ENCODE measurements at places on chromosomes 11 and 22. TPM values are rescaled to one million over a fixed set of nuclear protein-coding genes. Genes with fewer than 3 reads are reported as not detected.
A peak's percentile ranks its signal among the peaks of the same experiment; 100 is the strongest.

DNA sequence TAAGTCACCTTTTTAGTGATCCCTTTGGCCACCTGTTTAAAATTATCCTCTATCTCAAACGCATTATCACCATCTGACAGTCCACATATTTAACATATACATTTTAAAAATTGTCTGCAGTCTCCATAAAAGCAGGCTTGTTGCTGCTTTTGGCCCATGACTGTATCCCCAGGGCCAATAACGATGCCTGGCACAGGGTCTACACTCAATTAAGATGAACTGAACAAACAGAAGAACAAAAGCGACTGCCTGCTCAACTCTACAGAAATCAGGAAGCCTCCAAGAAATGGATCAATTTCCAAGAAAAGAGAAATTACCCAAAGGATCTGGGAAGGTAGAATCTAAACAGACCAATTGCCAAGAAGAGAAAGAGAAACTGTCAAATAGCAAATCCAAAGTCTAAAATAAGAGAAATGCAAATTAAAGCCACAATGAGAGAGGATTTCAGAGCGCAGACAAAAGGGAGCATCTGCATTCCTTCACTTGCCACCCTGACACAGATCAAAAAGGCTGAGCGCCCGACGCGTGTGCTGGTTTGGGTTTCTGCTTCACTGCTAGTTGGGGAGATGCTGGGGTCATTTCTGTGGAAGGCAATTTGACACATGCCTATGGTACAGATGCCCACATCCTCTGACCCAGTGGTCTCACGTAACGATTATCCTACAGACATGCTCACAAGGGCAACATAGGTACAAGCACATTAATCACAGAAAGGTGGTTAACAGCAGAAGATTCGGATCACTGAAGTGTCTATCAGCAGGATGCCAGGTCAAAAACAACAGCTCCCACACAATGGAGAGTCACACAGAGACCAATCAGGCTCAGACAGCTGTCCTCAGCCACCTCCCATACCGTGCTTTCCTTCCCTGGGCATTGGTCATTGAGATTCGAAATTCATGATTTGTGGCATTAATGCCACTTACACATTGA, 55.9 kb downstream of the SHISAL1 start:
- DNase-seq, result peak; percentile 26

- DNase-seq, result peak; percentile 91
These were observed 952 bp downstream of the YAP1 start for GRCh38 chr11:102111011-102111786.

- DNase-seq, result no peak
These were observed 683.3 kb downstream of the LUZP2 start for GRCh38 chr11:25180187-25180586.

DNA sequence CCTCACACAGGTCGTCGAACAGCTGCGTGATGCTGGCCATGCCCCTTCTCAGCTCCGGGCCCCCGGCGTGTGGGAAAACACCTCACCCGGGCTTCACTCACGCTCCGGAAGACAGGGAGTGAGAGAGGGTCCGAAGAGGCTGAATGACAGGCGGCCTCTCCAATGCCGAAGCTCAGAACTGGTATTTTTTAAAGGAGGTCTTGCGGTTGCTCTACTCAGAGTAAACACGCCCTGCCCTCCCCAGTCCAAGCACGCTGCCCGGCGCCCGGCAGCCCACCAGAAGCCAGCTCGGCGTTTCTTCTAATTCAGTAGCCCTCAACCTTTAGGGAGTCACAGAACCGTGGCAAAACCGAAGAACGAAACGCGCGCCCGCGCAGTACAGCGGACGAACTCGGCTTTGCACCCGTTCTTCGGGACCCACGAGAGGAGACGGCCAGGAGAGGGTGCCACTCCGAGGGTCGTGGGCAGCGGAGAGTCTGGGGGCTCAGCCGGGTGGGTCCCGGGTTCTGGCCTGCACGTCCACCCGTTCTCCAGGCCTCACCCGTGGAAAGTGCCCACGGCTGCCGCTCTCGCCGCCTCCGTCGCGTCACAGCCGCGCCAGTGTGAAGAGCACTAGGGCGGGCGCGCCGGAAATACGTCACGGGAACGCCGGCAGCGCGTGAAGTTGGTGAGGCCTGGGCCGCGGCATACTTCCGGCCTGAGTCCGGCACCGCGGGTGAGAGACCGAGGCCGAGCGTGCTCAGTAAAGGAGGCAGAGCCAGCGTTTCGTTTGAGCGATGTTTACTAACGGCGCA, at the start of gene TUBGCP6:
Gene TUBGCP6 (minus strand): TSS at position 604 of the 794 bp plus-strand sequence. CDS start 564 bp downstream, at position 40.
- peak; percentile 92 for DNase-seq

DNA sequence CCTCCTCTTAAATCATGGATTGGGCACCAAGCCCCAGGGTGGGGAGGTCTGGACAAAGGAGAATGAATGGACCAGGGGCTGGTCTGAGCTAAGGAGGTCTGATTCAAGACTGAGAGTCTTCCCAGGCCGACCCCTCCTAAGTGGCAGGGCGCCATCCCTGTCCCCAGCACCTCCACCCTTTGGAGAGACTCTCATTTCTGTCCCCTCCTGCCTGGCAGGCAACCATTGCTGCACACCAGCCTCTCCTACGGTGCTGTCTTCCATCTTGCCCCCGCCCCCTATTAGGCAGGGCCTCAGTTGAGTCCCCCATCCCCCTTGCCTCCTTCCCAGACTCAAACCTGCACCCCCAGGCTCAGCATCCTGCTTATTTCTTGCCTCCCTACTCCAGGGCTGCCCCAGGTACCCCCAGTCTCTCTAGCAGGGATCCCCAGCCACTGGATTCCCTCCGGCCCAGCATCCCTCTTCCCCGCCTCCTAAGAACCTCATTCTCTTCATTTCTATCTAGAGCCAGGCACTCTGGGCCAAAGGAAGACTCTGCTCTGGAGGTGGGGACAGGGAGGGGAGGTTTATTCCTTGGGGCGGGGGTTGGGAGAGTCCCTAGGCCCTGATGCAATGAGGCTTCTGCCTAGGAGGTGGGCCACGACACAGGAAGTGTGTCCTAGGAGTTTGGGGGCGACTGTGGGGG, 1.7 kb upstream of the RCOR2 start:
- peak; percentile 77 for DNase-seq

DNA sequence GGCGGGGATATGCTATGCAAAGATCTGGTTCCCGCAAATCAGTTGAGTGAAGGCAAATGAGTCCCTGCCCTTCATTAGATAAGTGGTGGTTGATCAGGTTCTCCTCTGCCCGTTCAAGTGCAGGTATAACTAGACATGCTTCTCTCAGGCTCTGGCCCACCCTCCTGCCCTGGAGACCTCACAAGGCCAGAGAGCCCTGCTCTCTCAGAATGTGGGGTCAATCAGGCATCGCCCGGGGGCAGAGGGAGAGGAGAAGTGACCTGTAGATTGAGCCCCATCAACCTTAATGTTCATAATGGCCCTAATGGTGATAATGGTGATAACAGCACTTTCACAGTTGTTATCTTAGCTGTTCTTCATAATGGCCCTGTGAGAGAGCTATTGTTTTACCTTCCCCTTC, 224.3 kb downstream of the DSCAML1 start:
- no peak for DNase-seq

DNA sequence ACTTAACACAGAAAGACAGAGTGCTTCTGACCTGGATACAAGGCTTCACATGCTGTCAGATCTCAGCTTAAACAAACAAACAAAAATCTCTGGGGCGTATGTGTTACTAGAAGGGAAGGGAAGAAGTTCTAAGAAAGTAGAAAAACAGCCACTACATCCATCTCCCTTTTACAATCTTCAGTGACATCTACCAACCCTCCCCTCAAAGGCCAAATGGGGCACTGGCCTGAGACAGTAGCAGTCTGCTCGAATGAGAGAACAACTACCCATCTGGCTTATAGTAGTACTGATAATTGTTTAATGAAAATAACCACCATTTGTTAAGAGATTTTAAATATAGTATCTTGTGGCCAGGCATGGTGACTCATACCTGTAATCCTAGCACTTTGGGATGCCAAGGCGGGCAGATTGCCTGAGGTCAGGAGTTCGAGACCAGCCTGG, 29.4 kb downstream of the CCDC83 start:
- DNase-seq, result no peak

- no peak for DNase-seq
These were observed 84.0 kb downstream of the RSF1 start for GRCh38 chr11:77736473-77736872.

DNA sequence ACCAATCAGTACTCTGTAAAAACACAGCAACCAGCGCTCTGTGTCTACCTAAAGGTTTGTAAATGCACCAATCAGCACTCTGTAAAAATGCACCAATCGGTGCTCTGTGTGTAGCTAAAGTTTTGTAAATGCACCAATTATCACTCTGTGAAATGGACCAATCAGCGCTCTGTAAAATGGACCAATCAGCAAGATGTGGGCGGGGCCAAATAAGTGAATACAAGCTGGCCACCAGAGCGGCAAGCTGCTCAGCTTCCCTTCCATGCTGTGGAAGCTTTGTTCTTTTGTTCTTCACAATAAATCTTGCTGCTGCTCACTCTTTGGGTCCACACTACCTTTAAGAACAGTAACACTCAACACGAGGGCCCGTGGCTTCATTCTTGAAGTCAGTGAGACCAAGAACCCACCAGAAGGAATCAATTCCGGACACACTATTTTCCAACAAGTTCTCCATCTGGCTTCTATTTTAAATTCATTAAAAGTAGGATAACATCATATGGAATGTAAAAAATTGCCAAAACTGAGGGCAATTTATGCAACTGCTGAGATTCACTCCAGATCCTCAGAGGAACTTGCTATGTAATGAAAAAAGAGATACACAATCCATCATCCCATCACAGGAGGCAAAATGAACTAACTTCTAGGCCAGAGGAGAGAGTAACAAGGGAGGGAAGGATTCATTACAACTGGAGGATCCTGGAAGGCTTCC, 3.1 kb upstream of the PANX1 start:
- DNase-seq, result no peak

GRCh38 chr11:60973699-60974098, 2.2 kb downstream of the CD6 start:
- no peak for DNase-seq

DNA sequence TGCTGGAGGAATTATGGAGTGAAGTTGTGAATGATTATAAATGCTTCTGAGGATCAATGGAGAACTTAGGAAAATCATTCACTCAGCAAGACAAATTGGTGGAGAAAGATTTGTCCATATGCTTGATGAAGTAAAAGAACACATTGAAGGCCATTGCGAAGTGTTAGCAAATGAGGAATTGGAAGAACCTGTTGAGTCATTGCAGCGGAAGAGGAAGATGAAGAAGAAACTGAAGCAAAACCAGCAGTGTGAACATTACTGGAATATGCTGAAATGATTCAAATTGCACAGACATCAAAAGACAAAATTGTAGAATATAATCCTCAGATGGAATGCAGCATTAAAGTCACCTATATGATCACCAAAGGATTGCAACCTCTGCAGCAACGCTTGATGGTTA, 168.1 kb downstream of the ADAMTS15 start:
- no peak for DNase-seq

DNA sequence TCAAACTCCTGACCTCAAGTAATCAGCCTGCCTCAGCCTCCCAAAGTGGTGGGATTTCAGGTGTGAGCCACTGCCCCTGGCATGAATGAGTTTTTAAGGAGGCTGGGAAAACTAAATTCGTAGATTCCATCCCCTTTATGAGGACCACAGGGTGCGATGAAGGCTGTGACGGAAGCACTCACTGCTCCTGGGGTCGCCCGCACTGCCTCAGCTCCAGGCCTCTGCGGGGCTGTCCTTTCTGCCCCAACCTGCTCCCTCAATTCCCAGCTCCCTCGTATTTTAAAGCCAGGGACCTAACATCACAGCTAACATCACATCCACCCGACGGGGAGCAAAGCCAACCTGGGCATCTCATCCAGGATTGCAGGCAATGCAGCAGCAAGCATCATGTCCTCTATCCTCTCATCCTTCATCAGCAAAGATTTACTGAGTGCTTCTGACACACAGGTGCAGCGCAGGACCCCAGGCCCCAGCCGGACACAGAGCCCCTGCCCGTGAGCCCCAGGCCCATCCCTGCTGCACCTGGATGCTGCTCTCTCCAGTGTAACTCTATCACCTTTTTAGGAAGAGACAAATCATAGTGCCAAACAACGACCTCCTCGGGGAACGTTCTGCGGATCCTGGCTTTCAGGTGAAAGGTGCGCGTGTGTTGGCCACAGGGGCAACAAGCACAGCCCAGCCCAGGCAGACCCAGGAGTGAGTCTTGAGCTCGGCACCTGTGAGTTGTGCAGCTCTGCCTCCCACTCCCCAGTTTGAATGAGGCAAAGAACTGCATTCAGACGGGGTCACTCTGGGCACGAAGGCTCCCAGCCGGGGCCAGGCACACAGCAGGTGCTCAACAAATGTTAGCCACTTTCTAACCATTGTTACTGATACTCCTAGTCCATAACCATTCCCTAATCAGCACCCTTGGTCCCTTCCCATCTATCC, 134.3 kb downstream of the CRYBB2 start:
- DNase-seq, result no peak

DNA sequence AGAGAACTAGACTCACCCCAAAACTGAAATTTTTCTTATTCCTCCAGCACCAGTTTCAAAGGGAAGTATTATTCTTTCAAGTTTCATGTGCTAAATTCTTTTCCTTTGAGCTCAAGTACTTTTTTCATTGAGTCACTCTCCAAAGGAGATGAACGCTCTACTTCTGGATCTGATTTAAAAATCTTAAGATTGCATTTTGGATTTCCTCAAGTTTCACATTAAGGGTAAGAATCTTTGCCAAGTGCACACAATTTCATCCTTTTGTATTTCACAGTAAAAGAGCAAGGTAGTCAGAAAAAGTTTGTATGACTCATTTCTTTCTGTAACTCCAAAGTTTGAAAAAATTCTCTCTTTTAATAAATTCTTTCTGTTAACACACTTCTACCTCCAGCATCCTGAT, 435.5 kb downstream of the RAB38 start:
- no peak for DNase-seq

GRCh38 chr11:22521226-22521625, 104.4 kb downstream of the FANCF start:
- DNase-seq, result no peak

DNA sequence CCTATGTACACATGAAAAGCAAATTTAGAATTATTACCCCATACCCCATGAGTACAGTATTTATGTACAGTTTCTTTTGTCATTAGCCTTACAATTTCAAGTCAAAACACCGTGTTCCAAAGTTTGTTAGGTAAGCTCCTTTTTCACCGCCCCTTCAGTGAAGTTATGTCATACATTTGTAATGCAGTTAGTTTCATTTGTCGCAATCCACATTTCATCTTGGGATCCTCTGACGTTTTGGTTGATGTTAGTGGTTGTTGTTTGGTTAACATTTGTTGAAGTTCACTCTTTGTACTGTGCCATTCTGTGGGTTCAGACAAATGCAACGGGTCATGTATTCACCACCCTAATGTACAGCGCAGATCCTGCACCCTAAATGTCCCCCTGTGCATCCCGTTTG, 45.2 kb downstream of the ARHGEF12 start:
- DNase-seq, result no peak

- no peak for DNase-seq
These were observed 72.0 kb downstream of the TP53I11 start for GRCh38 chr11:44878711-44879110.

- DNase-seq, result no peak
These were observed 921.0 kb downstream of the KCNA4 start for GRCh38 chr11:29095821-29096220.

OR6A2 gene
- total RNA-seq, result 0.33 TPM

P2RY2 gene
- total RNA-seq, result 0.35 TPM

ARRB1 gene
- 22.1 TPM for total RNA-seq

TECTA gene
- total RNA-seq, result 0.66 TPM

SCGB1A1 gene
- total RNA-seq, result not detected

Measured in H9 (cell line).